ENCODE measurements at places on chromosomes 16 and 17.

- DNase-seq = no peak
Observed at GRCh38 chr16:85149776-85150175, 37.5 kb upstream of the CIBAR2 start.

- no peak for DNase-seq
Observed at GRCh38 chr17:27485716-27486495, 29.7 kb downstream of the KSR1 start.

GRCh38 chr17:82883419-82884031 is 43.7 kb upstream of the ZNF750 start:
- no peak for DNase-seq

DNA sequence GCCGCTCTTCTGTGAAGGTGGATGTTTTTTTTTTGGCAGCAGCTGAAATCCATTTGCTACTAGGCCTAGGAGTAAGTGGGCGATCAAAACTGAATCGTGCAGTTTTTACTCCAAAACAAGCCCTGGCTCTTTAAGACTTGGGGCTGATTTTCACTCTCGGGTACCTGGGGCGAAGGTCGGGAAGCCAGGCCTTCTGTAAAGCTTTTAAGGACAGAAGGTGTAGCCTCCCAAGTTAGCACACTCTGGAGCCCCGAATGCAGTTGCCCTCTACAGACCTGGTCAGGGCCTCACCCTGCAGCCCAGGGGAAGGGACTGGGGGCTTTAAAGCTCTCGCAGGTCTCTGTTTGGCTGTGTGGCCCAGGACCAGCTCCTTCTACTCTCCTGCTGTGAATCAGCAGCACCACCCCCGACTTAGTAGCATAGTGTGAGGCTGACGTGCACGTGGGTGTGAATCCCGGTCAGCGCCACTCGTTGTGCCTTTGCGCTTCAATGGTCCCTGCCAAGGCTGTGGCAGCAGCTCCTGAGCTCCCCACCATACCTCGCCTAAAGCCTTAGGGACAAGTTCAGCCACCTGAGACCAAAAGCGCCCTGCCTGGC is 49.9 kb downstream of the TMEM235 start:
- DNase-seq = no peak

DNA sequence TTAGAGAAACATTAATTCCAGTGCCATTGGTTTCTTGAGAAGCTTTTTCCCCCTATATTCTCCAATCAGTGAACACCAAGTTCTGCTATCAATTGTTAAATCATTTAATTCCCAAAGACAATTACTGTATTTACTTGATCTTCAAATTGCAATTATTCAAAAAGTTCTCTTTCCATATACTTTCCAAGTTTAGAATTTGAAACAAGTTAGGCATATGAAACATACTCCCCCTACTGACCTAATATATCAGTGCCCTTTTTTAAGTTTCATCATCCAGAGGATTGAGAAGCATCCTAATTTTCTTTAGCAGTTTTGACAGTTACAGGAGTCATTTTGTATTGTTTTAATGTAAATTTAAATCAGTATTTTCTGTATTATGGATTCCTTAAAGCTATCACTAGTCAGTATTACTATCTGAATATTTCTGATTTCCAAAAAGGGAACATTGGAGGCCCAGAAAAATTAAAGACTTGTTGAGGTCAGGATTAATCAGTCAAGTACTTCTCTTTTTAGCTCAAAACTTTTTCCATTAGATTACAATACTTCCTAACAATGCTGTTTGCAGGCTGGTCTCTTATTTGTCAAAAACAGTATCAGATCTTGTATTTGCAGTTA is 16.3 kb downstream of the MEIOC start:
- peak; percentile 23 for DNase-seq

- DNase-seq = no peak
Observed at GRCh38 chr16:89325861-89326471, 108.5 kb downstream of the ZNF778 start.

DNA sequence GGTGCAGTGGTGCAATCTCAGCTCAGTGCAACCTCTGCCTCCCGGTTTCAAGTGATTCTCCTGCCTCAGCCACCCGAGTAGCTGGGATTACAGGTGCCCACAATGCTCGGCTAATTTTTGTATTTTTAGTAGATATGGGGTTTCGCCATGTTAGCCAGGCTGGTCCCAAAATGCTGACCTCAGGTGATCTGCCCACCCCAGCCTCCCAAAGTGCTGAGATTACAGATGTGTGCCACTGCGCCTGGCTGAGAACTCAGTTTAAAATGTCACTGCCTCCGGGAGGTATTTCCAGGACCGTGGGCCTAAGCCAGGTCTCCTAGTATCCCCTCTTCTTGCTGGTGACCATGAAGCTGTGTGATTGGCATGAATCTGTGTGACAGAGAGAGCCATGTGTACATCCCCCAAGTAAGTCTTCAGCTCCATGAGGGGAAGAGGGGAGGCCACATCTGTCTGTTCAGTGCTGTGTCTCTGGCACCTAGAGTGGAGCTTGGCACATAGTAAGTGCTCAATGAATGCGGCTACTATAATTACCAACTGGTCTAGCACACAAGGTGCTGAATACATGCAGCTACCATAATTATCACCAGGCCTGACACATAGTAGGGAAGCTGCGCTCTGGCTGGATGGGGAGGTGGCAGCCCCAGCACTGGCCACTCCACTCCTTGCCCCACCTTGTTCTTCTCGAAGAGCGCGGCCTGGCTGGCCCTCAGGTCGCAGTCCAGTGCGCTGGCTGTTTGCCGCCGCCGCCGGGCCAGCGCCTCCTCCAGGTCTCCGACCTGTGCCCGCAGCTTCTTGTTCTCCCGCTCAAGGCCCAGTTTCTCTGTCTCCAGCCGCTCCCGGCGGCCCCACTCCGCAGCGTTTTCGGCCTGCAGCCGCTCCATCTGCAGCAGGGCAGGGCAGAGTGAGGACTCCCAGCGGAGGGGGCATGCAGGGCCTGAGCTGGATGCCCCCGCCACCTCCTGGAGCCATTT is 18.7 kb downstream of the CCDC102A start:
- no peak for DNase-seq

- DNase-seq = no peak
Observed at GRCh38 chr17:76630151-76630550, 13.4 kb downstream of the ST6GALNAC1 start.

DNA sequence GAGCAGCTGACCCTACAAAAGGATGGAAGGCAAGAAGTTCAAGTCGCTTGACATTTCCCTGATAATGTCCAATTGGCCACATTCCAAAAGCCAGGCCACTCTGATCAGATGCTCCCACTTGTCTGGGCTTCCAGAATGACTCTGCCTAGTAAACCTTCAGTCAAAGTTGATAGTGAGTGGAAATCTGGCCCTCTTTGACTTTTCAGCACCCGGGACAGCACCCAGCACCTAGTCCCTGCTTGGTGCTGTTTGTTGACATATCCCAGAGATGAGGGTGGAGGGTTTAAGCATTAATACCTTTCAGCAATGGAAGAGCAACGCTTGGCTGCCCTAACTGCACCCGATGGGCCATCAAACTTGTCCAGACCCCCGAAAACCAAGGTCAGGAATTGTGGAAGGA is 131.3 kb downstream of the AIPL1 start:
- peak; percentile 42 for DNase-seq

DNA sequence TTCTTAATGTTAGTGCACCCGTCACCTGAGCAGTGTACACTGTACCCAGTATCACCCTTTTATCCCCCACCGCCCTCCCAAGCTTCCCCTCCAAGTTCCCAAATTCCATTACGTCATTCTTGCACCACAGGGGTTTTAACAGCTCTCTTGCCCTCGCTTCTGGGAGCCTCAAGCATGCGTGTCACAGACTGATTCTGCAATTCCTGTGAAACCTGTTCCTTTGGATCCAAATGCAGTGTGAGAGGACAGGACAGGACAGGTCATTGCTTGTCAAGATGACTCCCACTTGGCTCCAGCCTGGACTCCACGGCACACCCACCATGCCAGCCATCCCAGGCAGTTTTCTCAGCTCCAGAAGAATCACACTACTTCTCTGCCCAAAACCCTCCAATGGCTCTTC is 44.1 kb downstream of the CYB5D2 start:
- DNase-seq = no peak

- no peak for DNase-seq
Observed at GRCh38 chr16:596736-597060, 6.8 kb downstream of the RAB40C start.

- no peak for DNase-seq
Observed at GRCh38 chr17:279331-279730, 73.3 kb downstream of the RPH3AL start.

- DNase-seq = no peak
Observed at GRCh38 chr17:75114552-75115314, 5.0 kb downstream of the ARMC7 start.

DNA sequence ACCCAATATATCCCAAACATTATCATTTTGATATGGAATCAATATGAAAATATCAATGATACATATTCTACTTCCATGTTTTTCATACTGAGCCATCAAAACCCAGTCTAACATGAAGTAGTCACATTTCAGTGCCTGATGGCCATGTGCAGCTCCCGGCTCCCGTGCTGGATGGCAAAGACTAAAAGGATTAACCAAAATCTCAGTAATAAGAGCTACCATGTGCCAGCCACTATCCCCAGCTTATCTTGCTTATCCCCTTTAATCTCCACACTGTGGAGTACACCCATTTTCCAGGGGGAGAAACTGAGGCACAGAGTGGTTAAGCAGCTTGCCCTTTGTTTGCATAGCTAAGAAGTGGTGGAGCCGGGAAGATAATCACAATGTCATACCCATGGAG is 9.2 kb downstream of the CD300LG start:
- DNase-seq = no peak

DNA sequence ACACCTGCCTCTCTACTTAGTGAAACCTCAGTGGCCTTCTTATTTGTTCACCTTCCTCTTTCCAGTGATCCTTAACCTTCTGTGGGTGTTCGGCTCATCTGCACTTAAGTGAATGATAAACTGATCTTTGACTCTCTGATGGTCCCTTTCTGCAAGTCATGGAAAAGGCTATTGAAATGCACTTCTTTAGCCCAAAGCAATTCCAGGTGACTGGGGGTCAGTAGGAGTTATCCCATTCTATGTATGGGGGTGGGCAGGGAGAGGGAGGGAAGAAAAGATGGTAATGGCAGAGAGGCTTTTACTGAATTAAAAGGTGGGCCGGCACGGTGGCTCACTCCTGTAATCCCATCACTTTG is 170.8 kb downstream of the RGS9 start:
- no peak for DNase-seq

GRCh38 chr17:71467719-71468118 is 653.1 kb upstream of the SOX9 start:
- DNase-seq = no peak

- no peak for DNase-seq
Observed at GRCh38 chr17:12877953-12878669, 88.8 kb downstream of the ARHGAP44 start.

- no peak for DNase-seq
Observed at GRCh38 chr16:89113661-89114060, 20.0 kb downstream of the ACSF3 start.

- DNase-seq = no peak
Observed at GRCh38 chr17:29156781-29157180, 23.4 kb downstream of the MYO18A start.

DNA sequence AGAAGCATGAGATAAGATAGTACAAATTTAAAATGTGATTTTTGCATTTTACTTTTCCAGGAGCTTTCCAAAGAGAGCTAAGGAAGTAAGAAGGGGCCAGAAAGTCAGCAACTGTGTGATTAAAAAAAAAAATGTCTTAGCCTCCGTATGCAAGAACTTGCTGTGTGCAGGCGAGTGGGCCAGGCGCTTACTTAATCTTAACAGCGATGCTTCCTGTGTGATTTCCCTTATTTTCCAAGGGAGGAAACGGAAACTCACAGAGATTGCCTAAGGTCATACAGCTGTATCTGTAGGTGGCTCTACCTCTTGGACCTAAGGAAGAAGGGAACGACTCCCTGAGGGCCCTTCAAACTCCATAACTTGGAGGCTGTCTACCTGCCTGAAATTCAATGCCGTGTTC is 11.1 kb downstream of the HS3ST3B1 start:
- no peak for DNase-seq

DNA sequence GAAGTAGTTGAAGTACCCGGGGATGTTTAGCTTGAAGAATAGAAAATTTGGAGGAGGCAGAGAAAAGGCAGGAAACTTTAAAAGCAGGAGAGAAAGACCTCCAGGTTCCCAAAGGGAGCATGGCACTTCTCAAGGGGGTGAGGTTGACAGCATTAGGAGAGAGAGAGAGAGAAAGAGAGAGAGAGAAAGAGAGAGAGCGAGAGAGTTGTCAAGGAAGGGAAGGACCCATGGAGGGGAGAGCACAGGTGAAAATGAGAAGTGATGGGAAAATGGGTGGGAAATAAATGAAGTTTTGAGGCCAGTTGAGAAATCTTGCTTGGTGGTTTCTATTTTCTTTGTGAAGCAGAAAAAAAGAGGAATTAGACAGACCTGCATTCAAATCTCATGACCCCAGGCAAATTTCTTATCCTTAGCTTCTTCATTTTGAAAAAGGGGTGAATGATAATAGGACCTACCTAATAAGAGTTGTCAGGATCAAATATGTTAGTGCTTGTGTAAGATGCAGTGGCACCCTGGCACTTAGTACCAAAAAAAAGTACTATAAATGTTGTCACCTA is 24.0 kb downstream of the PRKCB start:
- DNase-seq = no peak

DNA sequence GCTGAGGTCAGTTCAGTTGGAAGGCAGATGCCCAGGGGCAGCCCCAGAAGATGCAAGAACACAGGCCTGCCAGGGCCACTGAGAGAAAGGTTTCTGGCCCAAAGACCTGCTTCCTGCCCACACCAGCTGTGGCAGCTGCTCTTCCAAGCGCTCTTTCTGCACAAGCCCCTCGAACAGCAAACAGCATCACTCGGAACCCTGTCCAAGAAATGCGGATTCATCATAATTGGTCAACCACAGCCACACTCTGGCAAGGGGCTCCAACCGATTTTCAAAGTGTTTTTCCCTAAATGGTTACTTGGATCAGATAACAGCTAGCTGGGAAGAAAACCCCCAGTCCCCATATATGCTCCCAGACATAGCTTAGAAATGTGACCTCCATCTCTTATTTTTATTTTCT is 71.1 kb upstream of the DNAH17 start:
- DNase-seq = no peak

DNA sequence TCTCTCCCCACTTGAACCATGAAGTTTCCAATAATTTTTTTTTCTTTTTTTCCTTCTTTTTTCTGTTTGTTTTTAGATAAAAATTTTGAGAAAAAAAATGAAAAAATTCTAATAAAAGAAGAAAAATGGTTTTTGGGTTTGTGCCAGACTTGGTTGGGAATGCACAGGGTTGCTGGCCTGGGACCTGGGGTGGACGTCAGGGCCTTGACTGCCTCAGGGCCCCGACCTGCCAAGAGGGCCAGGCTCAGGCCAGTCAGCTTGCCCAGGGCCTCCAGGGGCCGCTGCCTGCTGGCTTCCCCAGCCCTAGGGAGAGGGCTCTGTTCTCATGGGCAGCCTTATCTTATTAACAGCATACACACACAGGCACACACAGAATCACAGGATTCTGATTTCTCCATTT is 6.5 kb downstream of the TBX6 start:
- no peak for DNase-seq

- DNase-seq = no peak
Observed at GRCh38 chr17:4896332-4897197, 2.8 kb upstream of the C17orf107 start.

Data from Jurkat, Clone E6-1 (cell line).